ENCODE measurements at places on chromosomes 1 and 21. TPM values are rescaled to one million over a fixed set of nuclear protein-coding genes. Genes with fewer than 3 reads are reported as not detected.

ARHGAP29 gene
- total RNA-seq: 23.2 TPM

GSTM2 gene
- 139 TPM for total RNA-seq

TCP10L gene
- 2.8 TPM for total RNA-seq

GRCh38 chr1:100458661-100459357 lies 79.1 kb upstream of the GPR88 start:
- no peak for DNase-seq
- no peak overlapping the region for H3K4me3 ChIP-seq
- H3K27ac ChIP-seq: peak overlapping the region; percentile 58
- no peaks in the 10 kb centered on the region for H3K36me3 ChIP-seq
- H3K27me3 ChIP-seq: no peaks in the 10 kb centered on the region
- peaks cover 11% of the 10 kb centered on the region for H3K4me1 ChIP-seq

DNA sequence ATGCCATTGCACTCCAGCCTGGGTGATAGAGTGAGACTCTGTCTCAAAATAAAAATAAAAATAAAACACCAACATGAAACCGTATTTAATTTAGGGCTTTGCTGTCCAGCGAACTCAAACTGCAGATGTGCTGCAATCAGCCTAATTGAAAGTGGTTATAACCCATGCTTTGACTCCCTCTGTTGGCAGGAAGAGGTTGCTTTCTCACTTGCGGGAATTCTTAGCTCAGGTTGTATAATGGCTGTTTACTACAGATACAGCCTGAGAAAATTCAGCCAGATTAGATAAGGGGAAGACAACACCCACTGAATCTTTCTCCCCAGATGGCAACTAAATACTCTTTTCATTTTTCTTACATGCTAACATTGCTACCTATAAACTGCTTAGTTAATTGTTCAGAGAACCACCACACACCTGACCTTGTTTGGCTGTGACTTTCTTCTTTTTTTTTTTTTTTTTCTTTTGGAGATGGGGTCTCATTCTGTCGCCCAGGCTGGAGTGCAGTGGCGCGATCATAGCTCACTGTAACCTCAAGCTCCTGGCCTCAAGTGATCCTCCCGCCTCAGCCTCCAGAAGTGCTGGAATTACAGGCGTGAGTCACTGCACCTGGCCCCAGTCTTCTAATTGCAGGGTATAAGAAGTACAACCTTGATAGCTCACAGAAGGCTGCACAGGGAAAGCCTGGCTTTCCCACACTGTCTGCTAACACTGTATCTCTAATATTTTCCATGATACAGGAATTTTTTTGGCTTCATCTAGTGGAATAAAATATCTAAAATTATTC lies 34.6 kb downstream of the DNTTIP2 start:
- H3K4me3 ChIP-seq: no peak overlapping the region
- H3K27me3 ChIP-seq: no peaks in the 10 kb centered on the region
- no peaks in the 10 kb centered on the region for H3K36me3 ChIP-seq
- no peaks in the 10 kb centered on the region for H3K4me1 ChIP-seq
- H3K27ac ChIP-seq: peak overlapping the region; percentile 96

DNA sequence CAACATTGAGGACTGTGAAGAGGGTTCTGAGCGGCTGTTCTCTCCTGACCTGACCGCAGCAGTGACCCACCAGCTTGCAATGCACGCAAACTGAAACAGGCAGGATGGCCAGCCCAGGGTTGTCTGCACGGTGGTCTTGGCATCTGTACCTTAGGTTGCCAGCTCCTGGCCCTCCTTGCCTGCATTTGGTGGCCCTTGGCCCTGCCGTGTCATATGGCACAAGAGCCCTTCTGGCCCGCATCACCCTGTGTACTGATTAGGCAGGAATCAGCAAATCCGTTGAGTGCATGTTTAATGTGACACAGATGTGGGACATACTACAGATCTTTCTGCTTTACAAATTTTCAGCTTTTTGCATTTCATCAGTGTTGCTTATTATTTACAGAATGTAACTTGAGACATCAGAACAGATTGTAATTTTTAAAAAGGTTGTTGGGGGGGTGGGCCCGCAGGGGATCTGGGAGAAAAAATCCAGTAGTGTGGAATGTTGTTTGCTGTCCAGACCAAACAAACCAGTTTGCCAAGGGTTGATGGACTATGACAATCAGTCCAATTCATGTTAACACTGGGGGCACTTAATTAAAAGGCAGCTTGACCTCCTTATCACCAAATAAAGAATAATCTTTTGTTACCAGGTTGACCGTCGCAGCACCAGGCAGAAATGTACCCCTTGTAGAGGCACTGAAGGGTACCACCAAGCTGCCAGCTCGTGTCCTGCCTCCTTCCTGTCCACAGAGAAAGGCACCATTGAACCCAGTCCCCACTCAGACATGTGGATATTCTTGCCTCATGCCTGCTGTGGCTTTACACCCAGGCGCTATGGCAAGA lies 132.6 kb downstream of the DHRS3 start:
- no peaks in the 10 kb centered on the region for H3K27me3 ChIP-seq
- H3K27ac ChIP-seq: peak overlapping the region; percentile 59
- no peak for DNase-seq
- no peaks in the 10 kb centered on the region for H3K36me3 ChIP-seq
- H3K4me3 ChIP-seq: no peak overlapping the region

- H3K4me1 ChIP-seq: no peaks in the 10 kb centered on the region
- no peak for DNase-seq
- H3K27ac ChIP-seq: no peak overlapping the region
- no peak overlapping the region for H3K4me3 ChIP-seq
These were observed 40.8 kb downstream of the DSTYK start for GRCh38 chr1:205170532-205171269.

DNA sequence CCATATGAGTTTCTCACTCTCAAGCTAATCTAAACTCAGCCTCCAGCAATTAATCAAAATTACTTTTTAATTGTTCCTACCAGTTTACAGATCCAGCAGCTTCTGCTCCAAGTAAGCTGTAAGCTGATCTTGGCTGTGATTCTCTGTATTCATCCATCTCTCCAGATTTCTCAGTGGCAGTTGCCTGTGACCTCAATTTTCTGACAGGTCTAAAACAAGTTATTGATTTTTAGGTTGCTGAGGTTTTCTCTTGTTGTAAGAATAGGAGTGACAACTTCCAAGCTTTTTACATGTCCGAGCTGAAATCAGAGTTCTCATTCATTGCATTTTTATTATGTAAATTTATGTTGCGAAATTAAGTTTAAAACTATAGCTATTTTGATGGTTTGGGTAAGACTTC lies 1044.4 kb downstream of the PLA2G4A start:
- no peak for DNase-seq
- H3K4me3 ChIP-seq: no peak overlapping the region
- no peak overlapping the region for H3K27ac ChIP-seq
- no peaks in the 10 kb centered on the region for H3K4me1 ChIP-seq
- H3K27me3 ChIP-seq: no peaks in the 10 kb centered on the region
- H3K36me3 ChIP-seq: no peaks in the 10 kb centered on the region

- no peak overlapping the region for H3K27ac ChIP-seq
- H3K36me3 ChIP-seq: no peaks in the 10 kb centered on the region
- no peaks in the 10 kb centered on the region for H3K4me1 ChIP-seq
- H3K4me3 ChIP-seq: no peak overlapping the region
These were observed 8.0 kb downstream of the CTRC start for GRCh38 chr1:15446212-15446611.

DNA sequence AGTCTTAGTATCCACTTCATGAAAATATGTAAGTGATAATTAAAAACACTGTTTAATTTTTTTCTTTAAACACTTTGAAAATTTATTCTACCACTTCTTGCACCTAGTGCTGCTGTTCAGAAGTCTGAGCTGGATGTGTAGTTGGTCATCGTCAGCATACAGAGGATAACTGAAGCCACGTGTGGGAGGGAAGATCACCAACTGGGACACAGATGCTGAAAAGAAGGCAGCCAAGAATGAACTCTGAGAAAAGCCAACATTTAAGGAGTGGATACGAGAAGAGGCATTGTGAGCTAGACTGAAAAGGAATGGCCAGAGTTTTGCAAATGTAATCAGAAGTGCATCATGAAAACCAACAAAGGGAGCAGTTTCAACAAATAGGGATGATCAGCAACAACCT lies 24.6 kb upstream of the CLCA4 start:
- no peak overlapping the region for H3K4me3 ChIP-seq
- no peaks in the 10 kb centered on the region for H3K27me3 ChIP-seq
- H3K4me1 ChIP-seq: no peaks in the 10 kb centered on the region
- no peak overlapping the region for H3K27ac ChIP-seq
- DNase-seq: no peak
- H3K36me3 ChIP-seq: no peaks in the 10 kb centered on the region

DNA sequence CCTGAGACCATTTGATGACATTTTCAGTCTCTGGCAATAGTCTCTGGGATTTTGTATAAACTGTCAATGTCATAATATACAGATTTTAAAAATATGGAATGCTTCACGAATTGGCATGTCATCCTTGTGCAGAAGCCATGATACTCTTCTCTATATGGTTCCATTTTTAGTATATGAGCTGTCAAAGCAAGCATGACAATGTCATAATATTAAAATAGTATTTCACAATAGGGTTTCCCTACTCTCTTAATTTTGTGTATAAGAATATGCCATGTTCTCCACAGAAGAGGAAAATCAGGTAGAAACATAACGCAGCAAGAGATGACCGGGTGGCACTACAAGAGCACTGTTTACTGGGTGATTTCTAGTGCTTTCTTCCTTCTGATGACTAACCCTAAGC lies 8.3 kb upstream of the DIPK1A start:
- no peaks in the 10 kb centered on the region for H3K4me1 ChIP-seq
- H3K27me3 ChIP-seq: no peaks in the 10 kb centered on the region
- no peak overlapping the region for H3K4me3 ChIP-seq

GRCh38 chr1:225063722-225064121 lies 134.2 kb downstream of the DNAH14 start:
- no peak overlapping the region for H3K27ac ChIP-seq
- no peaks in the 10 kb centered on the region for H3K4me1 ChIP-seq
- H3K27me3 ChIP-seq: no peaks in the 10 kb centered on the region
- no peaks in the 10 kb centered on the region for H3K36me3 ChIP-seq
- H3K4me3 ChIP-seq: no peak overlapping the region

- DNase-seq: no peak
- H3K27ac ChIP-seq: no peak overlapping the region
- H3K4me1 ChIP-seq: no peaks in the 10 kb centered on the region
These were observed 330.2 kb upstream of the FMN2 start for GRCh38 chr1:239761509-239761908.

DNA sequence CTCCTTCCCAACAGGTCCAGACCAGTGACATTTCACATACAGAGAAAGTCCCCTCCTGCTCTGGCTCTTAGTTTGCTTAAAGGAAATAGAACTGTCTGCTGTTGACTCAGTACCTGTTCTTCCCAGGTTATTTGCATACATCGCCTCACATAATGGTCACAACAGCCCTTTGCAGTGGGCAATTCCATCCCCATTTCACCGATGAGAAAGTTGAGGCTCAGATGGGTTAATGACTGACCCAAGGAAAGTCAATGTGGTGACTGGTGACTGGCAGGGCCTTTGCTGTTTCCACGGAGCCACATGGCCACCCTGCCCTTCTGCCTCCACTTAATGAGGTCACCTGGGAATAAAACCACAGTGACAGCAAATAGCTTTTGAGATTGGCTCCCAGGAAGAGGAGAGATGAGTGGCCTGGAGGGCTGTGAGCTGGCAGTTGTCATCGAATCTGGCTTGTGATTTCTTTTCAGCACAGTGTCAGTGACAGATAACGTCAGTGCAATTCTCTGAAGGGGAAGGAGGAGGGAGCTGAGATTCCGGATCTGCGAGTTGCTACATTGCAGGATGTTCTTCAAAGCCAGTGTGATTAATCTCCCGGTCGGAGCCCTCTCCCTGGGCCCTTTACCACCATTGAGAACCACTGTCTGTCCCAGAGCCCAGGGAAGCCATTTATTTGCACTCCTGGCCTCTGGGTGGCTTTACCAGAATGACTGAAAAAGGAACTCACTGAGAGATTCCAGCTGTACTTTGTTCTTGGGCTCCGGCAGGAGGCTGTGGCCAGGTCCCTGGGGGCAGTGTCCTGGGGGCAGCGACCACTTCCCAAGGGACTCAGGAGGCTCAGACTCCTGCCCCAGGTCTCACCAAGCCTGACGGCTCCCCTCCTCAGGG lies 117.2 kb downstream of the CNIH3 start:
- no peaks in the 10 kb centered on the region for H3K36me3 ChIP-seq
- no peak for DNase-seq
- no peaks in the 10 kb centered on the region for H3K27me3 ChIP-seq
- H3K4me1 ChIP-seq: peaks cover 20% of the 10 kb centered on the region
- no peak overlapping the region for H3K27ac ChIP-seq

- H3K4me3 ChIP-seq: no peak overlapping the region
- no peak for DNase-seq
- peaks cover 10% of the 10 kb centered on the region for H3K4me1 ChIP-seq
- H3K27ac ChIP-seq: no peak overlapping the region
- no peaks in the 10 kb centered on the region for H3K36me3 ChIP-seq
These were observed 197.8 kb downstream of the MATN1 start for GRCh38 chr1:30525631-30525970.

DNA sequence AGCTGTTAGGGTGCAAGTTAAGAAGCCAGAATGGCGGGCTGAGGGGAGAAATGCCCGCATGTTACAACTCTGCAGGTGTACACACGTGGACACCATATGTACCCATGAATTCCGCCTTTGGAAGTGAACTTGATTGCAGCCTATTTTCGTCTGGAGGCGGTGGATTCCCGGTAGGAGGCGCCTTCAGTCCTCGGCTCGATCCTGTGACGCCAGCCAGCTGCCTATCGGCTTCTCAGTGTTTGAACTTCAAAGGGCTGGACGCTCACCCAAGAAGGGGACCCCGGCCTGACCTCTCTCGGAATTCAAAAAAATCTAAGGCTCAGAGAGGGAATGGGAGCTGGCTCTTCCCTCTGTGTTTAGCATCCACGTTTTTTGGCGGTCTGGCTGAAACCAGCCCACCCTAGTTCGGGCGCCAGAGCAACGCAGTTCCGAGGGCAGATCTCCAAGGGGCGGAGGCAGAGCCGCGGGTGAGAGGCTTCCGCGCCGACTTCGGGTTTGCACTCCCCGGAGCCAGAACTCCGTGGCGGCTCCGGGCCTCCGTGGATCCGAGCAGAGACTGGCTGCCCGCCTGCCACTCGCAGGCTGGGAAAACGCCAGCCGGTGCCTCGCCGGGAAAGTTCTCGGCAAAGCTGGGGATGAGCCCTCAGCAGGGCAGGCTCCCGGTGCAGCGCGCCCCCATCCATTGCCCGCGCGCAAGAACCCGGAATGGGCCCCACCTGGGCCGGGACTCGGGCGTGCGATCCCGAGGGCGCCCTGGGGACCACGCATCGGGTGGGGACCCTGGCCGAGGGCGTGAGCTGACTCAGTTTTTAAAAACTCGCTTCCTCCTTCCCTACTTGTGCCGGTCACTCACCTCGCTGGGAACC lies 996 bp upstream of the TMEM51 start:
- H3K27ac ChIP-seq: peak overlapping the region; percentile 99
- H3K27me3 ChIP-seq: no peaks in the 10 kb centered on the region
- peak overlapping the region; percentile 44 for H3K4me3 ChIP-seq
- peak; percentile 97 for DNase-seq
- H3K4me1 ChIP-seq: peaks cover 49% of the 10 kb centered on the region
- H3K36me3 ChIP-seq: no peaks in the 10 kb centered on the region

- H3K27me3 ChIP-seq: no peaks in the 10 kb centered on the region
- no peaks in the 10 kb centered on the region for H3K36me3 ChIP-seq
- no peak overlapping the region for H3K27ac ChIP-seq
- H3K4me3 ChIP-seq: no peak overlapping the region
- DNase-seq: no peak
- H3K4me1 ChIP-seq: peaks cover 10% of the 10 kb centered on the region
These were observed 16.1 kb upstream of the RBBP5 start for GRCh38 chr1:205137901-205138300.

Measured in sigmoid colon (tissue), 7 donors.